ENCODE measurements at places on chromosomes 7 and 10. TPM values are rescaled to one million over a fixed set of nuclear protein-coding genes. Genes with fewer than 3 reads are reported as not detected.

LLCFC1 gene
- total RNA-seq: not detected

FIS1 gene
- 181 TPM for total RNA-seq

VAX1 gene
- not detected for total RNA-seq

C10orf90 gene
- not detected for total RNA-seq

PRSS37 gene
- total RNA-seq: not detected

AOAH gene
- 12.9 TPM for total RNA-seq

IMMP2L gene
- 15.9 TPM for total RNA-seq

- DNase-seq: no peak
Measured at GRCh38 chr7:118306771-118307170, 82.3 kb downstream of the ANKRD7 start.

GRCh38 chr7:15829691-15830090, 143.2 kb upstream of the MEOX2 start:
- DNase-seq: no peak

DNA sequence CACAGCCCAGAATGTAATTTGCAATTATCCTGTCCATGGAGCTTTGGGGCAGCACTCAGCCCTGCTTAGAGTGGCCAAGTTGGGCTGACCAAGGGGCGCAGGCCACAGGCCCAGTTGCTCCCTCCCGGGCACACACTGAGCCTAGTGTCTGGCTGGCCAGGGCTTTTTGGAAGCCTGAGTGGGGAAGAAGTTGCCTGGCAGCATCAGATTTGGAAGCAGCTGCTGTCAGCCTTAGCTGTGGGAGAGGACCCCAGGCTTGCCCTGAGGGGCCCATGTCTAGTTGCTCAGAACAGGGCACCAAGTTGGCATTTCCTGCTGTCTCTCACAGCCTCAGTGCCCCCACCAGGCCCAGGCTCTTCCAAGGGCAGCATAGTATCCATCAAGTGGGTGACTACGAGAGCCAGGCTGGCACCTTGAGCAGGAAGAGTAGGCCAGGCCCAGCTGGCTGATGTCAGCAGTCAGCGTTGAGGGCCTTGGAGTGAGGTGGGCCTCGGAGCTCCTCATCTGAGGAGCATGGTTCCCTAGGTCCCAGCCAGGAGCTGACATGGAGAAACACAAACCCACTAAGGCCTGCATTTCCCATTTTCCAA, 14.4 kb downstream of the ANTXRL start:
- no peak for DNase-seq

GRCh38 chr7:152760854-152761748, 1.5 kb downstream of the ACTR3B start:
- no peak for DNase-seq

- DNase-seq: no peak
Measured at GRCh38 chr10:99276848-99277486, 41.3 kb upstream of the HPSE2 start.

DNA sequence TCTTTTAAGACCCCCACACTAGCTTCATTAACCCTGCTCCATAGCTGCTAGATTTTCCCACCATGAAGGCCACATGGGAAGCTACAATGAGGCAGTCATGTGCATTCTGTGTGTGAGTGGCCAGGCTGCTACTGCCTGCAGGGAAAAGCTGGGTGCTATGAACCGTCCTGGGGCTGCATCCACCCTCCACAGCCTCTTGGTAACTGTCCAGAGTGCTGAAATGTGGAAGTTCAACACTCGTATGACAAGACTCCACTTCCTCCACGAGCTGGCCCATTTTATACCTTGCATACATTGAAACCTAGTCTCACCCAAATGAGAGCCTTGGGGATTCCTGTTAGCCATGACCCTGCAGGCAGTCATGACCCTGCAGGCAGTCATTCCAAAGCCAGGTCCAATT, 59.4 kb downstream of the CUZD1 start:
- DNase-seq: no peak

- no peak for DNase-seq
Measured at GRCh38 chr7:106012935-106013439, 49.9 kb downstream of the CDHR3 start.

DNA sequence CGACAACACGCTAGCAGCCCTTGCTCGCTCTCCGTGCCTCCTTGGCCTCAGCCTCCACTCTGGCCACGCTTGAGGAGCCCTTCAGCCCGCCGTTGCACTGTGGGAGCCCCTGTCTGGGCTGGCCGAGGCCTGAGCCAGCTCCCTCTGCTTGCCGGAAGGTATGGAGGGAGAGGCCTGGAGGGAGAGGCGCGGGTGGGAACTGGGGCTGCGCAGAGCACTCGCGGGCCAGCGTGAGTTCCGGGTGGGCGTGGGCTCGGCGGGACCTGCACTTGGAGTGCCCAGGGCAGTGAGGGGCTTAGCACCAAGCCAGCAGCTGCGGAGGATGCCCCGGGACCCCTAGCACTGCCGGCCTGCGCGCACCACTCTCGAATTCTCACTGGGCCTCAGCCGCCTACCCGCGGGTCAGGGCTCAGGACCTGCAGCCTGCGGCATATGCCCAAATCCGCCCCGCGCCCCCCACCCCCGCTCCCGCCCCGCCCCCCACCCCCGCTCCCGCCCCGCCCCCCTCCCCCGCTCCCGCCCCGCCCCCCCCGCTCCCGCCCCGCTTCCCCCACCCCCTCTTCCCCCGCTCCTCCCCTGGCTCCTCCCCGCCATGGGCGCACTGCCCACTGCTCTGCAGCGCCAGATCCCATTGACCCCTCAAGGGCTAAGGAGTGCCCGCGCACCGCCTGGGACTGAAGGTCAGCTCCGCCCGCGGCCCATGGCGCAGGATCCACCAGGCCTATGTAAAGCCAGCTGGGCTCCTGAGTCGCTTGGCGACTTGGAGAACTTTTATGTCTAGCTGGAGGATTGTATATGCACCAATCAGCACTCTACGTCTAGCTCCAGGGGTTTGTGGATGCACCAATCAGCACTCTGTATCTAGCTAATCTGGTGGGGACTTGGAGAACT, 15.9 kb upstream of the ACBD5 start:
- no peak for DNase-seq

- no peak for DNase-seq
Measured at GRCh38 chr10:12980713-12981306, 20.7 kb downstream of the CCDC3 start.
